ENCODE measurements at places on chromosomes 6 and 20.

DNA sequence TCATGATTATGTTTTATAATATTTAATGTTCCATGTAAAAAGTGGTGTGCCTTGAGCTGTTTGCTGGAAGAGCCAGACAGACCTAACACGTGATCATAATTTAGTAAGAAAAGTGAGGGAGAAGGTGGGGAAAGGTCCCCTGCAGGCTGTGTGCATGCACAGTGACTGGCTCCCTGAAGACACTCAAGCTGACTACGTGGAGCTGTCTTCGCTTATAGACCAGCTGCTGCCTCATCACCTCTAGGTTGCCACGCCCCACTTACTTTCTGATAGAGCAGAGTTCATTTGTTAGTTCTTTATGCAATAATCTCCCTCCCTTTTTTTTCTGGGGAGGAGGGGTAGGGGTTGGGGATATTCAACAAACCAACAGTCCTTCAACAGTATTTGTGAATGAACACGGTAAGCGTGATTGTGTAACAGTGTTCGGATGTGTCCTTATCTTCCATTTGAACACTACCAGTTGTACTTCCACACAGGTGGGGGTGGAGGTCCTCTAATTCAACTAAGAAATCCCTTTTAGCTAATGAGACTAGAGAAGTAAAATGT, 157.3 kb downstream of the BACH2 start:
- DNase-seq: no peak

DNA sequence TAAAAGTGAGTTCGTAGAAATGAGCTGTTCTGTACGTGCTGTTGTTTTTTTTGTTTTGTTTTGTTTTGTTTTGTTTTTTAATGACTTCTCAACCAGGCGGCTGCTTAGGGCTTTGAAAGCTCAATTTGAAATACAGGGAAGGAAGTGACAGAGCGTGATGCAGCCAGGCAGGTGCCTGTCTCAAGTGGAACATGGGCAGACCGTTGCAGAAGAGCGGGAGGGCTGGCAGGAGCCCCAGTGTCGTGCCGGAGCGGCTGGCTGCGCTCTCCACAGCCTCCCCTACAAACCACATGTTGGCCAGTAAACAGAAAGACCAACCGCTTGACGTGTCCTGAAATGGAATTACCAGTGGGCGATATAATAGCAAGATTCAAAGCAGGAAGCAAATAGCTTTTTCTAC, 164.9 kb upstream of the RREB1 start:
- DNase-seq: no peak

DNA sequence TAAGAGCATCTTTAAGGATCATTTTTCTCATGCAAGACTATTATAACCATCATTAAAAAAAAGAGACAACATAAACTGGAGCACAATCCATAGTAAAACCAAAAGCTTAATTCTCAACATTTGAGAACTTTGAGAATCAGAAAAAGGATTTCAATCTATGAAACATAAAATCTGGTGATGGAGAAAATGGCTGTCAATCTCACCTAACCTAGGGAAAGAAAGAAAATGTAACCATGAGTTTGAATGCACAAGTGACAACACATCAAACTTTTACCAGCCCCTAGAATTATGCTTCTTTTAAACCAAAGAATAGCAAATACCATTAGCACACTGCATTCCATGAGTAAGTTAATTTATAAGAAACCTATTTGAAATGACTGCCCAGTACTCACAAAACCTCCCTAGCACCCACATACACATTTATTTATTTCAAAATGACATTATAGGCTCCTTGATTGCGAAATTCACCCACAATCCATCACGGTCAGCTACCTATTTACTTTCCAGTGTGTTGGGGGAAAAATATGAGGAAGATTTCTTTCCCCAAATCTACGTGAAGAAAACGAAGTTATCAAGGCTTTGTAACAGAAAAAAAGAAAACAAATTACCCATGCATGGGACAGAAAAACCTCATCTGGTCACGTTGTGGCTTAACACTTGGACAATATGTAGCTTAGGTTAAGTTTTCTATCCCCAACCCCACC, 828 bp downstream of the ASCC3 start:
- peak; percentile 13 for DNase-seq

- no peak for DNase-seq
These were observed 242.5 kb downstream of the ADGRG6 start for GRCh38 chr6:142544199-142544838.

- peak; percentile 94 for DNase-seq
These were observed at the start of gene STMN3 for GRCh38 chr20:63653041-63653973. STMN3 (minus strand) TSS chr20:63653424; CDS start chr20:63653345, 79 bp downstream.

GRCh38 chr6:155628306-155628705, 172.7 kb upstream of the NOX3 start:
- DNase-seq: no peak

GRCh38 chr20:2687514-2687913, 5.1 kb upstream of the EBF4 start:
- no peak for DNase-seq

DNA sequence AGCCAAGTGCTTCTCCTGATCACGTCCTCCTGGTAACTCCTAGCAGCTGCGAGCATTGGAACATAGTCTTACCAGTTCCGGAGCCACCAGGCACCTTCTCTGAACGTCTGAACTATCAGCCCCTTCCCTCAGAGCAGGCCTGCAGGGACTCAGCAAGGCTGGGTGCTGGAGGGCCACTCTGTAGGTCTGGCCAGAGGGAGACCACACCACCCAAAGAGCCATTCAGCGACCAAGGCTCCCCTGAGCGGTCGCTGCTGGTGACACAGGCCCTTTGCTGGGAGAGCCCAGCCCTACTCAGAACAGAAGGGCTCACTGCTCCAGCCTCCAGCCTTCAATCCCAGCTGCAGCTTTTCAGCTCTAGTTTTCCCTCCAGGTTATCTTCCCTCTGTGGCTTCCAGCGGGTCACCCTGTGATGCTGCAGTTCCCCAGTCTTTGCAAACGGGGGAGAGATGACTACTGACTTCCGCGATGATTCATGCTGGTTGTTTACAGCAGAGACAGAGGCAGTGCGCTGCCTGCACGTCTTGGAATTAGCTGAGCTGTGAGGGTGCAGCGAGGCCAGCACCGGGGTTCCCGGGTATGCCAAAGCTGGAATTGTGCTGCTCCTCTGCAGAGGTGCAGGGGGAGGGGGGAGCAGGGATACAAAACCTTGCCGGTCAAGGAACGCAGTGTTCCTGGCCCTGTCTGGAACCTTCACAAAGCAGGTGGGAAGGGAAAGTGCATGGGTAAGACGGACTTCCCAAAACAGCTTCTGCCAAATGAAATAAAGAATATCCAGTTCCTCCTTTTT, 161.4 kb downstream of the LY86 start:
- DNase-seq: no peak

- DNase-seq: no peak
These were observed 68.2 kb upstream of the FUCA2 start for GRCh38 chr6:143579703-143580102.

GRCh38 chr6:17967668-17968518, 19.5 kb downstream of the KIF13A start:
- no peak for DNase-seq

Measured in SK-N-DZ (cell line).